Stimulated activated CD4-positive, alpha-beta T cell treated with anti-CD3 and anti-CD28 coated beads, TNF-alpha, amount 100 ng/mL, for 4 hours (primary cell): ENCODE measurements at places on chromosomes 7 and 10.

DNA sequence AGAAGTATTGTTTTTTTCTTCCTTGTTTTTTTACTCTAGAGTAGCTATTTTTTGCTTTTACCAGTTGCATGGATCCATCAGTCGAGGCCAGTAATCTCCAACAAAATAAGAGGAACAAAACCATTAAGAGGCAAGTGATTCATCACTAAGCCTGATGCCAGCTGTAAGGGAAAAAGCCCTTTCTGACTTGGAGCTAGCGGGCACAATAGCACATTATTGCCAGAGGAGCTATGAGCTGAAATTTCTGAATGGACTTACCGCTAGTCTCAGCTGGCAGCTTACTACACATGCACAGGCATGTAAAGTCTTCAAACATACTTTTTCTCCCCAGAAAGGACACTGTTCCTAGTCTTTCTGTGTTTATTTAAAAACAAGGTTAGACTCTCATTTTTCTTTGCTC, 41.6 kb upstream of the PTPRZ1 start:
- DNase-seq, result no peak

DNA sequence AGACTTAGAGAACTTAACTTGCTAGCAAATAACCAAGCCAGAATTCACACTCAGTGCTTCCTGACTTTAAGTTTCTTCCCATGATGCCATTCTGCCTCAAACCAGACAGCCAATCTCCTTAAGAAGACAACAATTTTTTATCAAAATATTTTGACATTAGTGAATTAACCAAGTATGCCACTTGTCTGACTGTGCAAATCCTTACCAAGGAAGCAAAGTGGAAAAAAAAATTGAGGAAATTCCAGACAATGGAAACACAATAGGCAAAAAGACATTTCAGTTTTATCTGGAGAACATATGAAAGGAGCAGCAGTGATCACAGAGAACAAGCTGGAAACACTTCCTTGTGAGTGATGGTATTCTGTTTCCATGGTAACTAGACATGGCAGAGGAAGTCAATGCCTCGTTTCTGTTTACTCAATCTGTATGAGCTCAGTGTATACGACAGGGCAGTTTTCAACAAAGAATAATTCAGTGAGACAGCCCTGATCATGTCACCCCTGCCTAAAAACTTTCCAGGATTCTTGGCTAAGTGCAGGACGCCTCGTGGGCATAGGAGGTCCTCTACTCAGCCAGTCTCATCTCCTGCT, 114.2 kb downstream of the DYNC1I1 start:
- no peak for DNase-seq

GRCh38 chr7:106591146-106591545, 69.8 kb downstream of the CCDC71L start:
- no peak for DNase-seq

- no peak for DNase-seq
These were observed 528 bp downstream of the CAMK2G start for GRCh38 chr10:73873838-73874215.

DNA sequence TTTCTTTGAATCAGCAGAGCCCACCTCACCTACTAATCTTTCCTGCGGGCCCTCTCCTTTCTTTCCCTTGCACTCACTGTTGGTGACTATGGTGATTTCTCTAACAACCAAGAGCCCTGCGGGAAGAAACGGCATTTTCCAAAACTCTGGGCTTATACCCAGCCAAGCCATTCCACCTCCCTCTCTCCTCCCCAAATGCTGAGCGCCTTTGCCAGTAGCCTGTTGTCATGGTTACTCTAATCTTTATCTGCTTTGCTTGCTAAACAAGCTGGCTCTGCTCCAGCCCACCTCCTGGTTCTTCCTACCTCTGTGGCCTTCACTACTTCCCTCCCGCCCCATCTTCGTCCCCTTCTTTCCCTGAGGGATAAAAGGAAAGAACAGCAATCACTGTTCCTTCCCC, 86.7 kb downstream of the DGKI start:
- DNase-seq, result no peak

DNA sequence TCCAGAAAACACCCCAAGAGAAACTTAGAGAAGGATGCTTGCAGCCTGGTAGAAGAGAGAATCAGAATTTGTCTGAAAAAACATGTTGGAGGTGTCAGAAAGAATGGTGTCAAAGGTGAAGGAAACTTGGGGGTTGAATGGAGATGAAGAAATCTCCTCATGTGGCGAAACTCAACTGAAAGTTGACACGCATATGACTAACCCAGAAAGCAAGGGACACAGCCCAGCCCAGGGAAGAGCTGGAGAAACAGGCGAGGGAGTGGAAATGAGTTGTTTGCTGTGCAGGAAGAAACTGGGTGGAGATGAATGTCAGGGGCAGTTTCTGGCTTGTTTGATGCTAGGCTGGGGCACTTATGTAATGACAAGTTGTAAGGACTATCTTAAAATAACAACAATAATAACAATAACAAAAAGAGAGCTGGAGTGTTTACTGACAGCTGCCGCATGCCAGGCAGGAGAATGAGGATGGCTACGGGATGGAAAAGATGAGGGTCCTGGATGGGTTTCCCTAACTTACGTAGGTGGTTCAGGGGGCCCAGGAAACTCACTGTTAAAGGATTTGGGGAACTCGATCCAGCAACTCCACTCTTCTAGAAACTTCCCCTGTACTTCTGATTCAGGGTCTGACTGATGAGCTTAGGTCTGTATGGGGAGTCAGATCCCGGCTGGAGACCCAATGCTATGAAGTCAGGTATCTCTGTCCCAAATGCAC, 57.4 kb downstream of the MAP3K8 start:
- DNase-seq, result no peak

DNA sequence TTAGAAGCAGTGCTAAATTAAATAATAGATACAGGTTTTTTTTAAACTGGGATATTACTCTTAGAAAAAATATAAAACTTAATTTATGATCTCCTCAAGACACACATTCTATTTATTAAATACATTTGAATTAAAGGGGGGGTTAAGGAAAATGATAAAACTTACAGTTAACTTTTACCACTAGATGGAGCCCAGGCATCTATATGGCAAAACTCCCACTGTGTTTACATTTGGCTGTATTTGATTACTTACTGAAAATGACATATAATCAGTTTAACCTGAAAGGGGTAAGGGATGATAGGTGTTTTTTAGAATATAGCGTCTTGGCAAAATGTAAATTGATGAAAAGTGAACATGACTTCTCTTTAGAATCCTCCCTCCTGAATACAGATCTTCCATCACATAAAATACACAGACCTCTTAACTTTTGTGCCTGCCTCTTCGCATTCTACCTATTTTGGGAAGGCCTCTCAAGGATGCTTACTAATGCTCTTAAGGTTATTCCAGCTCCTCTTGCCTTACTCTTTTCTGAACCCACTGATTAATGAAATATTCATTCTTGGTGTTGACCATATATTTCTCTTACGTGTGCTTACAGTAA, 235.7 kb downstream of the AGMO start:
- DNase-seq, result no peak

DNA sequence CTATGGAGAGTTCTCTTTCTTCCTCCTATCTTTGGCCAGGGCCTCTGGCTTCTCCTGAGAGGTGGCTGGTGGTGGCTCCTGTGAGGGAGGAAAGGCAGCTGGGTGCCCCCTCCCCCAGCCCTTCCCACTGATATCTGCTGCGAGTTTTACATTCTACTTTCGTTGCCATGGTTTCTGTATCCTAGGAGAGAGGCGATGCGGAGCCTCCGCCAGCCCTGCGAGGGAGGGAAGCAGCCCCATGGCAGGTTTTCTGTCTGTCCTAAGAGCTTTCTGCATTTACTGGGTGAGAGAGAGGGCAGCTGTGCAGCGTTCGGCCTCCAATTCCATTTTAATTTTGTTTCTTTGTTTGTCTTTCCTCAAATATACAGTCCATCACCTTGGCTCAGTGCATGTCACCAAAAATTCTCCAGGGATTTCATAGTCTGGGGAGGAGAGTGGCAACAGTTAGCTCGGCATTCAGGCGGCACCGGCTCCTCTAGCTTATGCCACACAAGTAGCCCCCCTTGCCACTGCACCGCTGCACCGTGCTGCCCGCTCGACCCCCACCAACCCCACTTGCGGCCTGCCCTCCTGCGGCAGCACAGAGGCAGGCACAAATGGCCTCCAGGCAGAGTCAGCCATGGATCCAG, 20.4 kb downstream of the DNAJB12 start:
- no peak for DNase-seq

- DNase-seq, result no peak
These were observed 69.7 kb upstream of the APBB1IP start for GRCh38 chr10:26368463-26368862.

GRCh38 chr10:125343983-125344382, 183.6 kb upstream of the CTBP2 start:
- no peak for DNase-seq

GRCh38 chr7:6202117-6202516, 70.3 kb downstream of the CYTH3 start:
- DNase-seq, result no peak

- DNase-seq, result no peak
These were observed 22.1 kb upstream of the PDE1C start for GRCh38 chr7:32092346-32092745.

DNA sequence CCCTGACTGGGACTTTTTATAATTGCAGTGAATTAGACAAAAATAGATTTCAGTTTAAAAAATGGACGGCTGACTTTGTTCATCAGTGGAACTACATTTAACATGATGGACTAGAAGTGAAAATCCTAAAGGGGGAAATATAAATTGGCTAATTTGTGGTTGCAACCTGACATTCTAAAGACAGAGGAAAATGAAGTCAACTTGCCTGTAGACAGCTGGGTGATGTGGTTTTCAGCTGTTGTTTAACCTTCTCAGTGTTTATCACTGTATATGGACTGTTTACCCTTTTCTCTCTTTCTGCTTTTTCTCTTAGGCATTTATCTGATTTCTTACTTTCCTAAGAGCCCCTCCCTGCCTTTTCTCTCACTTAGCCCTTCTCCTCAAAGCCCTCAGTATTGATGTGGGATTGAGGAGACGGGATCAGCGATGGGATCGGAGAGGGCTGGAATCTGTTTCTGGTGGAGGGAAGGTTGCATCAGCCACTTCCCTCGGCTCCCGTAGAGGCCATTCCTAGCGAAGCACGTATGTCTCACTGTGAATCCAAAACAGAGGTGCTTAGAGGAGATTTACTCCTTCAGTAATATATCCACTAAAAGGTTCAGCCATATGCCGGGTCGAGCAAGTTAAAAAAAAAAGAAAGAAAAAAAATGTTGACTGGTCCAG, 109.0 kb upstream of the KLF6 start:
- DNase-seq, result no peak

DNA sequence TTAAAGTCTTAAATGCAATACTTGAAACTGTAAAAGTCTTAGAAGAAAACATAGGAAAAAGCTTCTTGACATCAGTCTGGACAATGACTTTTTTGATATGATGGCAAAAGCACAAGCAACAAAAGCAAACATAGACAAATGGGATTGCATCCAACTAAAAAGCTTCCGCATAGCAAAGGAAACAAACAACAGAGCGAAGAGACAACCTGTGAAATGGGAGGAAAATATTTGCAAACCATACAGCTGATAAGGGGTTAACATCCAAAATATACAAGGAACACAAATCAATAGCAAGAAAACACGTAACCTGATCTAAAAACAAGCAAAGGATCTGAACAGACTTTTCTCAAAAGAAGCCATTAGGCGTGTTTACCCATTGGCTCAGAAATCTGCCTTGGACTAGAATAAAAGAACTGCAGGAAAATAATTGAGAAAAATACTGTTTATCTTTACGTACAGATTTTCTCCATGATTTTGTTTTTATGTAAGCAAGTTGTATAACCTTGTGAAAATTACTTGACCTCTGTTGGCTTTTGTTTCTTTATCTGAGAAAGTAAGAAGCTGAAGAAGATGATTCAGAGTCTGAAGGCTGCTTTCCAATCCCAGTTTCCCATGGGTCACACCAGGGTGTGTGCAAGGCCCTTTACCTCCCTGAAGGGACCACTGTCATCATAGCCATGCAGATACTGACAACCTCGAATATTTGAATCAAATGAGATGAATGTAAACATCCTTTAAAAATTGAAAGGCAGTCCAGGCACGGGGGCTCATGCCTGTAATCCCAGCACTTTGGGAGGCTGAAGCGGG, 99.1 kb upstream of the LANCL2 start:
- DNase-seq, result no peak

DNA sequence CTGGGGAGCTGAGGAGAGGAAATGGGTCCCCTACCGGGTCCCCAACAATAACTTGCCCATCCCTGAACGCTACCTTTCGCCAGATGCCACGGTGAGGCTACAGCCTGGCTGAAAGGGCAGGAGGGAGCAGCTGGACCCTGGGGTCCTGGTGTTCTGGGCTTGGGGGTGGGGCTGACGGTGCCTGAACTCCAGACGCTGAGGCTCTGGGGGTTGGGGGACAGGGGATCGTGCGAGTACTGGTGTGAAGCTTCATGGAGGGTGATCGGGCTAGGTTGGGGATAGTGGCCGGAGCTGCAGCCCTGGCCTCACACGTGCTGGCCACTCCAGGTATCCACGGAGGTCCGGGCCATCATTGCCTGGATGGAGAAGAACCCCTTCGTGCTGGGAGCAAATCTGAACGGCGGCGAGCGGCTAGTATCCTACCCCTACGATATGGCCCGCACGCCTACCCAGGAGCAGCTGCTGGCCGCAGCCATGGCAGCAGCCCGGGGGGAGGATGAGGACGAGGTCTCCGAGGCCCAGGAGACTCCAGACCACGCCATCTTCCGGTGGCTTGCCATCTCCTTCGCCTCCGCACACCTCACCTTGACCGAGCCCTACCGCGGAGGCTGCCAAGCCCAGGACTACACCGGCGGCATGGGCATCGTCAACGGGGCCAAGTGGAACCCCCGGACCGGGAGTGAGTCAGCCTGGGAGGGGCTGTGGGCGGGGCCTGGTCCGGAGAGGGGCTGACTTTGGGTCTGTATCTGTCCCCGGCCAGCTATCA, 8.3 kb downstream of the AEBP1 start:
- DNase-seq, result no peak

GRCh38 chr7:117828825-117829224, 44.4 kb downstream of the CTTNBP2 start:
- no peak for DNase-seq

DNA sequence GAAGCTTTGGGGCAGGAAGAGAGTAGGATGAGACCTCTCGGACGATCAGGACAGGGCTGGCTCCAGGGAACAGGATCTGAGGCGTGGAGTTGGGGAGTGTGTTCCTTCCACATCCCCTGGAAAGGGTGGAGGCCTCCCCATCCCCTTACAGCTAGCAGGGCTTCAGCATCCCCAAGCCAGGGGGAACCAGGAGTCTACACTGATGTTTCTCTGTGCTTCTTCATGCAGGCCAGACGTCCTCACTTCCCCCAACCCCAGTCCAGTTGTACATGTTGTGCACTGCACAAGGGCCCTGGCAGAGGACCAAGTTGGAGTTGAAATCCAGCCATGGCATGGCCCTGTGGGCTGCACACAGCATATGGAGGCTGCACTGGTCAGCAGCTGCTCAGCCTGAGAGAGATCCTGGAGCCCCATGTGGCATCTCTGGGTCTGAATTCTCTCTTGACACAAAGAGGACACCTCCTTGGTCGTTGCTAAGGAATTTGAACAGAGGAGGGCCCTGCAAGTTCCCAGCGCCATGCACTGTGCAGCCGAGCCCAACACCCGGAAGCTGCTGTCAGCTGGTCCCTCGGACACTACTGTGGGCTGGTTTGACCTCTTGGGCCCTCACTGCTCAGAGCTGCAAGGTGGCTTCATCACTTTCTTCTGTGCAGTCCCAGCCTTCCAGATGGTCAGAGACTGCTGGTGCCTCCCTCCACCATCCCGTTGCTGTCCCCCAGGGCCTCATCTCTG, 181.1 kb downstream of the DNAJB6 start:
- no peak for DNase-seq

GRCh38 chr7:11313801-11314200, 340.1 kb downstream of the PHF14 start:
- DNase-seq, result no peak
